ENCODE measurements at places on chromosomes 2 and 18.

DNA sequence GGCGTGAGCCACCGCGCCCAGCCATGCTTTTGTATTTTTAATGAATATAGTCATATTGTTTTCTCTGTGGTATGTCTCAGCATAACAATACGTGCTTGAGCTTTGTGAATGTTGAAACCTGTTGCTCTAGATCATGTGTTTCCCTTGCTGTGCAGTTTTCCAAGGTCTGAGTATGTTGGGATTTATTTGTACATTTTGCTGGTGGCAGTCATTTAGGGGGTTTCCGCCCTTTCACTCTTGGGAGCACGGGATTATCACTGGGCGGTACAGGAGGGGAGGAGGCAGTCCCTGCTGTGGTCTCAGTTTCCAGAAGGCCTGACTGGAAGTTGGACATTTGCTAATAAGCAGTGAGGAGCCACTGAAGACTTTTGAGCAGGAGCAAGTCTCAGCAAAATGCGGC lies 24.9 kb upstream of the CATIP start:
- no peak for DNase-seq

- no peak for DNase-seq
Observed at GRCh38 chr18:50847192-50847591, 27.4 kb upstream of the MRO start.

DNA sequence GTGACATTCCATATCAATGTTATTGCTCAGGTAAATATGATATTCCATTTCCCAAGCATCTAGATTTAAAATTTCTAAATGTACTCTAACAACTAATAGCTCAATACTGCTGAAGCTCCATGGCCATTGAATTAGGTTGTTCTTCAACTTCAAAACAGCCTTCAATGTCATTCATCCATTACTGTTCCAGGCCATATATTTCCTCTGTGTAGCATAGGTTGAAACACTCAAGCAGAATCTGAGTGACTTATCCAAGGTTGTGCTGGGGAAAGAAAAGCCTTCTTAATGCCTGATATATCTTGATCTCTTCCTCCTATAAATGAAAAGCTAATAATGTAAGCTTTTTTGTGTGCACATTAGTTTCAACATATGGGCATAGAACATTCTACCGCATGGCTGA lies 142.1 kb upstream of the ARL4C start:
- no peak for DNase-seq

DNA sequence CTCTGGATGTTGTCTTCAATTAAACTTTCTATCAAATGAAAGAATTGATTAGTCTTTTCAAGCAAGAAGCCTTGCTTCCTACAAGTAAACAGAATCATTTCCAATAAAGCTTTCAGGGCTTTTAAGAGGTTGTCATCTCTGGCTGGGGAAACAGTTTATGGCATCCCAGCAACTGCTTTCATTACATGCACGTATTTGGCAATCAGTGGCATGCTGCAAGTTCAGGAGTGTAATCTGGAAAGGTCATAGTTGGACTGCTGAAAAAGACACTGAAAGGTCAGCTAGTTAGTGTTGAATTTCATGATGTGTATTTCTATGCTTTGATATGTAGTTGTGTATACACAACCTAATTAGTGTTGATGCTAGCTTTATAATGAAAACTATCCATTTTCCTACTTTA lies 332.9 kb downstream of the DSC3 start:
- DNase-seq: no peak

- DNase-seq: no peak
Observed at GRCh38 chr2:191230174-191230573, 15.0 kb upstream of the MYO1B start.

All from stimulated activated CD4-positive, alpha-beta T cell treated with anti-CD3 and anti-CD28 coated beads, Interleukin-15, amount 100 ng/mL, for 24 hours (primary cell).